Spleen (tissue), 13 donors: ENCODE measurements at places on chromosomes 6 and 20.

- DNase-seq: no peak
Measured at GRCh38 chr20:8372824-8373380, 240.8 kb downstream of the PLCB1 start.

- DNase-seq: peak; percentile 47
Measured at GRCh38 chr6:30725713-30726505, 5.8 kb downstream of the TUBB start.

- no peak for DNase-seq
Measured at GRCh38 chr6:40977085-40977484, 61.9 kb downstream of the UNC5CL start.

- peak; percentile 85 for DNase-seq
Measured at GRCh38 chr6:24910331-24910960, 25.3 kb downstream of the RIPOR2 start.

DNA sequence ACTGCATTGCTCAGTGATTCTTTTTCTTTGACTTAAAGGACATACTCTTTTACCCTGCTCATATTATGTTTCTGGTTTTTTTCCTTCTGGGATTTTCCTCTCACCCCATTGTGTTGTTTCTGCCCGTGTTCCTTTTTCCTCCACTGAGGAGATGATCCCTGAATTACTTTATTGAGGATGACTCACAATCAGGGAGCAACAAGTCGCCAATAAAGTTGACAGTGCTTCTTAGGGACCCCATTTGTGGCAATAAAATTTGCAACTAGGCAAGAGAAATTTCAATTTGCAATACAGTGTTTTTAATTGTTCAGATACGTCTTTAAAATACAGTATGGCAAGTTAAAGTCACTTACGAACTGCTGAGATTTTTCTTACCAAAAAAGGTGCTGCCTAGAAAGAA is 217.9 kb downstream of the SOX4 start:
- no peak for DNase-seq

- DNase-seq: no peak
Measured at GRCh38 chr6:22878324-22878701, 308.9 kb downstream of the HDGFL1 start.

GRCh38 chr6:139515511-139515910 is 141.1 kb upstream of the CITED2 start:
- no peak for DNase-seq

DNA sequence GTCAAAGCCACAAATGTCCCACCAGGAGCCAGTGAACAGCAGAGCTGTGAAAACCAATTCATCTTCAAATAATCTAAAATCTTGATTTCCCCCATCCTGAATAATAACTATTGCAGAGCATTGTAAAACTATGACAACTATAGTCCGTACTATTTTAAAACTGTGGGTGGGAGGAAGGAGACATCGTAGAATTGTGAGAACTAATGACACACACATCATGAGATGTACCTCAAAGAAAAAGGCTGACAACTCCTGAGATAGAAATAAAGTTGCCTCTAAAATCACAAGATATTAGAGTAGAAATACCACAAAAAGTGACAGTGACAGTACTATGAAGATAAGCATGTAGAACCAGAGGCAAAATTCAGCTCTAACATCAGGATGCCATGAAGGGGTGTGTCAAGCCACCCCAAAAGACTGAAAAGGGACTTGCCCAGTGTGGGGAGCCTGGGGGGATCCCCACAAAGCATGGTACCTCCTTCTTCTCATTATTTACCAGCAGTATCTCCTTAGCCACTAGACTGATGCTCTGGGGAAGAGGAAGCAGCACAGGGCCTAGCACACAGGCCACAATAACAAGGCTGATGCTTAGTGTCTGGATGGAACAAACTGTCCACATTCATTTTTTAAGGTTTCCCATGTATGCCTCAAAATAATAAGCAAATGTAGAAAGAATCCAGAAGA is 13.4 kb downstream of the NAPB start:
- DNase-seq: no peak

DNA sequence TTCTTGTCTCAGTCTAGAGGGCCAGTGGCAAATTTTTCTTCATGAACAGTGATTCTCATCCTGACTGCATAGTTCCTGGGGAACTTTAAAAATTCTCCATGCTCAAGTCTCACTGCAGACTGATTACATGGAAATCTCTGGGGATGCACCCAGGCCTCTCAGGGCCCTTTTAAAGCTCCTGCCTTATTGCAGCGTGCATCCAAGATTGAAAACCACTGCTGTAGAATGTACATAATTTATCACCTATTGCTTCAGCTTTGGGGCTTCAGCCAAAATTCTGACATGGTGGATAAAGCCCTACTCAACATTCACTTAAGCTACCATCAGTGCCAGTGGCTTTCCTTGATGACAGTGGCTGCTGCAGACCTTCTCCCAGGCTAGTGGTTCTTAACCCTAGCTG is 143.8 kb downstream of the BTBD3 start:
- DNase-seq: no peak

- no peak for DNase-seq
Measured at GRCh38 chr20:61683721-61684120, 382.0 kb downstream of the TAF4 start.

DNA sequence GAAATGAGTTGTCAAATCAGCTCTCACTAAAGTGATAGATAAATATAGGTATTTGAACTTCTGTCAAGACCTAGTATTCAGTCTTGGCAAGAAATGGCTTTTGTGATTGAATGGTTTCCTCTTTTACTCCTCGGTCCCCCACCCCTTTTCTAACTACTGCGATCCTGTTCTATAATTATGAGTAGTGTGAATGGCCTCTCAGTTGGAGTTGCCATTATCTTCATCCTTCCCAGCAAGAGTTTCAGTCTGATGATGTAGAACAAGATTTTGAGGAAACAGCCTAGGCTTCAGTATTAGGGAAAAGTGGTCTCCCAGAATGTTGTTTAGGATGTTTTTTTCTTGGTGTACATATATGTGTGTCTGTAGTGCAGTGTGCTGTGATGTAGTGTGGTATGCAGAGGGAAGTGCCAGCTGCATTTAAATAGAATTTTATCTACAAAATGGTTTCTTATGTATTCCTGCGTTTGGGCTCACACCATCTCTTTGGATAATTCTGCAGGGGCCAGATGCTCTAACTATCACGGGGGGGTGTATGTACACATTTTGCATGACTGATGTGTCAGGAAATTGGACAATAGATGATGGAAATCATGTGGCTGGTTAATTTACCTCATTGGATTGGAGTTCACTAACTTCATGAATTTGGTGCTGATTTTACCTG is 180.1 kb upstream of the MMS22L start:
- no peak for DNase-seq

DNA sequence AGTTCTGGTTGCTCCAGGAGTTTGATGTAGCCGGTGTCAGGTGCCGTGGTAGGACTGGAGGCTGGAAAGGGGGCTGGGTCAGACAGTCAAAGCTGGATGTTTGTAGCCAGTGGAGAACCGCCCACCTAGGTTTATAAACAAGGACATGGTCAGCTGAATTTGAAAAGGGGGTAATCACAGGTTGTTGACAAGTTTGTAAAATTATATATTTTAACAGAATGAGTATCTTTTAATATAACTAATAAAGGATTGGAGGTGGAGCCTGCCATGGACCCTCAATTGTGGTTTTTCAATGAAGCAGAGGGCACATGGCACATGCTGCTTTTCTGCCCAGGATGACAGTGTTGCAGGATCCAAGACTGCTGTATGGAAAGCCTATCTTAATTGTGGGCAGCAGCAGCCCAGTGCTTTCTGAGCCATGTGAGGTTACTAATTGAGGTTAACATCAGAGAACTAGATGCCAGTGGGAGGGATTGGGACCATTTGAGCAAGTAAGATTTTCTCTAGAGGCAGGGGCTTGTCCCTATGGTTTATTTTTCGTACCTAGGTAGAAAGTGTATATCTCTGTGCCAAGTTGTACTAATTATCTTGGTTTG is 9.7 kb downstream of the HECA start:
- no peak for DNase-seq

- no peak for DNase-seq
Measured at GRCh38 chr20:46832555-46832954, 62.1 kb upstream of the EYA2 start.

- no peak for DNase-seq
Measured at GRCh38 chr6:100592929-100593328, 128.2 kb upstream of the SIM1 start.

- DNase-seq: no peak
Measured at GRCh38 chr6:129684323-129684884, 25.6 kb downstream of the ARHGAP18 start.

GRCh38 chr6:72616406-72617015 is 5.4 kb upstream of the KCNQ5 start:
- DNase-seq: no peak

GRCh38 chr20:37228656-37229055 is 33.0 kb downstream of the GHRH start:
- no peak for DNase-seq

- DNase-seq: no peak
Measured at GRCh38 chr6:29524044-29524443, 35.5 kb downstream of the UBD start.
